ENCODE measurements at places on chromosomes 7 and 10.

DNA sequence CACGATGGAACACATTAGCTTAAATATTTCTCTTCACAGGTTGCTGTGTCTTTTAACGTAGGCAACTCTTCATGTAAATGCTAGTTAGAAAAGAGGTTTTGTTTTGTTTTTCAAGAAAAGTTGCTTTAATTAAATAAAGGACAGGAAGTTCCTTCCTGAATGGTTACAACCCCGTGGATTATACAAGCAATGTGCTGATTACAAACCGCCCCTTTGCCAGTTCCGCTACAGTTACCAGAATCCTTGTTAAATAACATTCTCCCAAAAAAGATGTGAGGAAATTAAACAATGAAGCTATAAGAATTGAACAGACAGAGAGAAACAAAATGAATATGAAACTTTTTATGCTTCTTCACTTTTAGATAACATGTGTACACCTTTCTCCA, 75.1 kb downstream of the LYZL2 start:
- no peak for DNase-seq

DNA sequence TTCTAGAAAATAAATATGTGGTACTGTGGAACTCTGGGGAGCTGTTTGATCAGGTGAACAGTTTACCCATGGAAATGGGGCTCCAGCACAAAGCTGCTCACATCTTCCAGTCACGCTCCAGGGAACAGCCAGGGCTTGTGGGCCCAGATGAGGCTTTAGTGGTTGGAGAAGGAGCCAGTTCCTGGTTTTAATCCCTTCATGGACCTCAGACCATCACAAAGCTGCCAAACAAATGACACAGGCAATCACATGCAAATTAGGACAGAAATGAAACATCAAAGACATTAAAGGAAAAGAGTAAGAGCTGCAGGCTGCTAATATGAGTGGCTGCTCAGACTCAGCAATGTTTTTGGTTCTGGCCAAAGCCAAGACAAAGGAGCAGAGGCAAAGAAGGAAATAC, 2.2 kb upstream of the ATP6V0E2 start:
- no peak for DNase-seq

DNA sequence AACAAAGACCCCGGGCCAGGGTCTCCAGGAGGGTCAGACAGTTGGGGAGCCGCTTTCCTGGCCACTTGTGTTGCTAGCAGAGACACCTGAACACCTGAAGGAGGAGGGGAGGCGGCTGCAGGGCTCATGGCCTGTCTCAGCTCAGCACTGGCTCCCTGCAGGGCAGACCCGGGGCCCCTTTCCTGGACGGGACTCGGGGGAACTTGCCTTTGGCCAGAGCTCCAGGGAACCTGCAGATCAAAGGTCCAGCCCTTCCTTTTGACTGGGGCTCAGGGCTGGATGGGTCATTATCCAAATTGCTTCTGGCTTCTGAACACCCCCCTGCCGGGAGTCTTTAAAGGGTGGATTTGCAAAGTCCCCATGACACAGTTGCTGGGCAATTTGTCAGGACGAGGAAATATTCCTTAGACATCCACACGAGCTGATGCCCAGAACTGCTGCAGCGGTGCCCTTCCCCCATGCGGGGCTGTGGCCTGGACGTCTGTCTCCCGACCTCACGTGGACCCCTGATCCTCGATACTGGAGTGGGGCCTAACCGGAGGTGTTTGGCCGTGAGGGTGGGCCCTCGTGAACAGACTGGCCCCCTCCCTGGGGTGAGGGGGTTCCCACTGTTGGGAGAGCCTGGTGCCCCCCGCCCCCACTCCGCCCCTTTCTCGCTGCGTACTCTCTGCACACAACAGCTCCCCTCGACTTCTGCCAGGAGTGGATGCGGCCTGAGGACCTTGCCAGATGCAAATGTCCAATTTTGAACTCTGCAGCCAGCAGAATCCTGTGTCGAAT, 194.3 kb downstream of the ELFN1 start:
- DNase-seq: no peak

DNA sequence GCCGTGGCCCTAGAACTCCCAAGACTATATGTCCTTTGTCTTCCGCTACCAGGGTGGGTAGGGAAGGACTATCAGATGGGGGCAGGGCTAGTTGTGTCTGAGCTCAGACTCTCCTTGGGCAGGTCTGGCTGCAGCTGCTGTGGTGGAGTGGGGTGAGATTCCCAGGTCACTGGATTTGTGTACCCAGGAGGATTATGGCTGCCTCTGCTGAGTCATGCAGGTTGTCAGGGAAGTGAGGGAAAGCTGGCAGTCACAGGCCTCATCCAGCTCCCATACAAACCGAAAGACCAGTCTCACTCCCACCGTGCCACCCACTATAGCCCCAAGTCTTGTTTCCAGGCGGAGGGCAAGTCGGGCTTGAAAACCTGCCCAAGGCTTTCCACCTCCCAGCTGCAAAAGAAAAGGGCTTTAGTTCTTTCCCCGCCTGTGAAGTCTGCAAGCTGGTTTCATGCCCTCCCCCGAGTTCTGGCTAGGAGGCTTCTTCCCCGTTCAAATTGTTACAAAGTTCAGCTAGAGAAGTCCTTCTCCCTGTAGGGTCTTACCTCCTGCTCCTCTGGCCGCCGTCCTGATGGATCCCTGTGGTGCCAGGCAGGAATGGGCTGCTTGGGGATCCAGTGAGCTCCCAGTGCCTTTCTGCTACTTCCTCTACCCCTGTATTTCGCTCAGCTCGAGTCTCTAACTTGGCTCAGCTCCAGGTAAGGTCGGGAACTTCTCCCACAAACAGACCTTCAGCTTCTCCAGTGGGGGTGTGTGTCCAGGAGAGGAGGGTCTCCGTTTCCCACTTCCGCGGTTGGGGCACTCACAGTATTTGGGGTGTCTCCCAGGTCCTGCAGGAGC, 106.8 kb upstream of the FGL2 start:
- DNase-seq: no peak

GRCh38 chr7:20193873-20194272, 23.3 kb downstream of the MACC1 start:
- no peak for DNase-seq

- peak; percentile 46 for DNase-seq
Measured at GRCh38 chr7:140074780-140075179, 12.0 kb upstream of the PARP12 start.

GRCh38 chr7:70486977-70487376, 645.0 kb upstream of the GALNT17 start:
- no peak for DNase-seq

DNA sequence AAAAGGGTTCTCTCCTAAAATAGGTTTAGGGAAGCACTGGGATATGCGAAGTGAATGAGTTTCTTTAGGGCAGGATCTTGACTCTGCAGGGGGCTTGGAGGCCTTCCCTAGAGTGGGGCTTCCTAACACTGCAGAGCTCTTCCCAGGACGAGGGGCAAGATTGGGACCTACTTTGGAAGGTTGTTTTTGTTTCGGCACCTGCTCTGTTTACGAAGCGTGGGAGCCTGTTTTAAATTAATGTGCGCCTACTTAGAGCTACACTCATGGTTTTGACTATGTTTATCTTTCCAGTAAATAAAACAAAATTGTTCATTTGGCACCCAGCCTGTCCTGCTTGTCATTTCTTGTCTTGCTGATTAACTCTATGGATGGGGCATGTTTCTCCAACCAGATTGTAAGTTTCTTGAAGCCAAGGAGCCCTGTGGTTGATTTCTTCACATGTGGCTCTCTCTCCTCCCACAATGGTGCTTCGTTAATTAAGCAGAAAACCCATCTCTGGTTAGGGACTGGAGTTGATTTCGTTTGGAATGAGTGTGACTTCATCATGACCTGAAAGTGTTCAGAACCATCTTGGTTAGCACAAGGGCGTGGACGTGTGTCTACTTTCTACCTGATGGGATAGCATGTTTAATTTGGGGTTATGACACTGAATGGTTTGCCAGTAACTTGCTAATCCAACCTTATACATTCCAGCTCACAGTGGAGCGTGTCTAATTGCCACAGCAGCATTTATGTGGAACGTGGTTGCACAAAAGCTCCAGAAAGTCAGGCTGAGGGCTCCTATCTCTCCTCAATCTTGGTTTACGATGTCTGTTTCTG, 98.1 kb downstream of the TCF7L2 start:
- peak; percentile 71 for DNase-seq

DNA sequence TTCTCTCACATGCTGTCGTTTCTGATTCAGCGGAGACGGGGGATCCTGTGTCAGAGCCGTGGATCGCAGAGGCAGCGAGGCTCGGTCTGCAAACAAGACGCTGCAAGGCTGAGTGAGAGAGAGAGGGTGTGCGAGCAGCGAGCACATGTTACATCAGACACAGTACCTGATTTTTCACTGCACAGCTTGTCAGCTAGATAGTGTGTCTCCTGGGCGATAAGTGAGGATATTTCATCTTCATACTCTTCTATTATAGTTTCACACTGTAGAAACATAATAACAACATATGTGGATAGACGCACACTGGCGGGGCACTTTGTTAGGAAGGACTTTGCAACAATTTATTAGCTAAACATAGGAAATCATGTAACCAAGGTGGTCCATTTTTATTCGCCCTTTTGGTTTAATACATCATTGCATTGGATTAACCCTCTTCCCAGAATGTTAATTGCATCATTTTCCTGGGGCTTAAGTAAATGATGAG, 39.5 kb downstream of the CNPY1 start:
- no peak for DNase-seq

DNA sequence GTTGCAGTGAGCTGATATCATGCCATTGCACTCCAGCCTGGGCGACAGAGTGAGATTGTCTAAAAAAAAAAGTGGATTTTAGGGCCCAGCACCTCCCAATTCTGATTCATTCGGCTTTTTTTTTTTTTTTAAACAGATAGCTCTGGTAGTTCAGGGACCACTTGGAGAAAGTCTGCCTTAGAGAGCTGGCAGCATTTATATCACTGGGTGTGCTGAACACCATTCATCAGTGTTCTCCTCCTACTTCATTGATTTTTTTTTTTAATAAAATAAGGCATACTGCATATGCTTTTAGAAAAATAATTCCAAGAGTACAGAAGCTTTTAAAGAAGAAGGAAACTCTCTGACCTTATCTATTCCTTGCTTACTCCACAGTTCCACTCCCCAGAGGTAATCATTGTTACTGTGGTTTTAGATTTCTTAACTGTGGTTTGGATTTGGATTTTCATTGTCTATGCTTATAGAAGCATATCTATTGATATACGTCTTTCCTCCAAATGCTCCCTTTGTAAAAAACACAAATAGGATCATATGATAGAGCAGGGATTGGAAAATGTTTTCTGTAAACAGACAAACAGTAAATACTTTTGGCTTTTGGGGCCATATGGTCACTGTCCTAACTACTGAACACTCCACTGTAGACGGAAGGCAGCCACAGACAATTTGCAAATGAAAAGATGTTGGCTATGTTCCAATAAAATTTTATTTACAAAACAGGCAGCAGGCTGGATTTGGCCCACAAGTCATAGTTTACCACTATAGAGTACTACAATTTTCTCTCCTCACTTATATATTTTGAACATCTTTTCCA, 21.1 kb upstream of the SAR1A start:
- peak; percentile 43 for DNase-seq

GRCh38 chr10:75002351-75002725, 109.1 kb upstream of the SAMD8 start:
- DNase-seq: no peak

DNA sequence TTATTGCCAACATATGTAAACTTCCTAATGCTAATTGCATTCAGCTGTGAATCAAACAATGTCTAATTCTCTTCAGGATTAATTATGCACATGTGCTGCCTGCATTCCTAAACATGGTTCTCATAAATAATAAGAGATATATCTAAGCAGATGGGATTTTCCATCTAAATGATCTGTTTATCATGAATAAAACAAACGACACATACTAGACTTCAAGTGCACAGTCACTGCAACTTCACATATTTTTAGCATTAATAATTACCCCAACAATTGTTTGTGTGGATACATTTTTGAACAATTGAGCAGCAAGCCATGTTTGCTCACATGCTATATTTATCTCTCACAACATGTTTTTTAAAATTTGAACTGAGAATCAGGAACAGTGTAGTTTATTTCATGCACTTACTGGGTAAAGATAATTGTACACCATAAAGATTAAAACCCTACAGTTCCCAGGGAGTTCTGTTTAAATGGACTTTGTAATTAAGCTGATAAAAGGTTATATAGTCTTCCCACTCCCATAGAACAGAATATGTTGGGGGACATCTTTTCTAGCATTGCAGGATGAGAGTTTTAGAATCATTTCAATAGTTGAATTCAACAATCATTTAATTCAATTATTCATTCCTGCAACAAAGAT, 378.5 kb downstream of the MDFIC start:
- DNase-seq: peak; percentile 64

- no peak for DNase-seq
Measured at GRCh38 chr7:30465046-30465810, 13.4 kb downstream of the NOD1 start.

DNA sequence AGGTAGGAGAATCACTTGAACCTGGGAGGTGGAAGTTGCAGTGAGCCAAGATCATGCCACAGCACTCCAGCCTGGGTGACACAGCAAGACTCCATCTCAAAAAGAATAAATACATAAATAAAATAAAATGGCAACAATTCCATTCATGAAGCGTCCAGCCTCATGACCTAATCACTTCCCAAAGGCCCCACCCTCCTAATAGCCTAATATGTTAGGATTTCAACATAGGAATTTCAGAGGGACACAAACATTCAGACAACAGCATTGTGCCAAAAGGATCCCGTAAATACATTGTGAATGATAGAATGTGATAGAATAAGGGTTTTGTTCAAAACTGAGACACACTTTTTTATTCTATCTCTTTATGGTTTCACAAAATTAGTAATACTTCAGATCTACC, 90.3 kb downstream of the FAM107B start:
- DNase-seq: no peak

- peak; percentile 6 for DNase-seq
Measured at GRCh38 chr7:29146888-29147609, 712 bp upstream of the CPVL start.

DNA sequence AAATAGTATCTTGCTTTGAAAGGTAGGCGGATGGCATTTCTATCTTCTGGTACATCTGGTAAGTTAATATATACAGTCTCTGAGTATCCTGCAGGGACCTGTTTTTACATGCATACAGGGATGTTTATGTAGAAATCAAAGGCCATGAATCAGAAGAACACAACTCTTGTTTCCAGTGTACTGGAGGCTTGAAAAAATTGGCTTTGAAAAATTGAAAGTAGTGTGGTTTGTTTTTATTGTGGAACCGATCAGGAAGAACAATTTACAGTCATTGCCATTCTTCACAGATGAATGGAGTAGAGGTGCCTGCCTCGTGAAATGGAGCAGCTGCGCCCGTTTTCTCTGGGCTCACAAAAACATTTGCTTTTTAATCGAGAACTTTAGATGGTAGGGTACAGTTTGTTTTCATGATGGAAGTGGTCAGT, 54.0 kb upstream of the RPA3 start:
- DNase-seq: peak; percentile 46

GRCh38 chr7:23981314-23981713, 271.3 kb downstream of the STK31 start:
- DNase-seq: no peak

Measured in astrocyte (in vitro differentiated cells and primary cell).